ENCODE measurements at places on chromosomes 11 and 22. TPM values are rescaled to one million over a fixed set of nuclear protein-coding genes. Genes with fewer than 3 reads are reported as not detected.

DNA sequence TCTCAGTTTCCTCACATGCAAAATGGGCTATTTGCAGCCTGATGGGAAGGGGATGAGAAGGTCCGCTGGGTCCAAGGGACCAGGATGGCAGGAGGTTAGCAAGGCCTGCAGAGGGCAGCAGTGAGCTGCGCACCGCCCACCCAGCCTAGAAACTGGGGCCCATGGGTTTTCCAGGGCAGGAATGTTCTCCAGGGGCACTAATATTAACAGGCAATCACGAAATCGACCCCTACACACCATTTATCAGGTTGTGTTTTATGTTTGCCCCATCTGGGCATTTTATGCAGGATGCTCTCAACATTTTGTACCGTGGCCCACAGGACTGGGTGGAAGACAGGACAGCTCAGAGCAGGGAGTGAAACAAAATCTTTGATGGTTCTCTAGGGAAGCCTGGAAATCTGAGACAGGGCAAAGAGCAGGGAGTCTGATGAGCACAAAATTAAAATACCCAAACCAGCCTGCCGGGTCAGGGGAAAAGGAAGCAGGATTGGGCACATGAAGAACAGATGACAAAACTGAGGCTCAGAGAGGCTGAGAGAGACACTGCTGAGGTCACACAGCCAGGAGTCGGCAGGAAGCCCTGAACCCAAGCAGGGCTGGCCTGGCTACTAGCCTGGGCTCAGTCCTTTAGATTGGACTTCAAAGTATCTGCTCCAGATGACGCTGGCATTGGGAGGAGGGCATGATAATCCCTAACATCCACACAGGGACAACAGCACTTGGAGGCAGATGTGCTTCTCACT, 1.6 kb upstream of the BCR start:
- DNase-seq = peak; percentile 59

GRCh38 chr11:74449369-74449931, 17.9 kb downstream of the KCNE3 start:
- DNase-seq = peak; percentile 65

Gene PIH1D2
- total RNA-seq = 0.27 TPM

GRCh38 chr11:57085611-57086010, 96.1 kb upstream of the LRRC55 start:
- no peak for DNase-seq

DNA sequence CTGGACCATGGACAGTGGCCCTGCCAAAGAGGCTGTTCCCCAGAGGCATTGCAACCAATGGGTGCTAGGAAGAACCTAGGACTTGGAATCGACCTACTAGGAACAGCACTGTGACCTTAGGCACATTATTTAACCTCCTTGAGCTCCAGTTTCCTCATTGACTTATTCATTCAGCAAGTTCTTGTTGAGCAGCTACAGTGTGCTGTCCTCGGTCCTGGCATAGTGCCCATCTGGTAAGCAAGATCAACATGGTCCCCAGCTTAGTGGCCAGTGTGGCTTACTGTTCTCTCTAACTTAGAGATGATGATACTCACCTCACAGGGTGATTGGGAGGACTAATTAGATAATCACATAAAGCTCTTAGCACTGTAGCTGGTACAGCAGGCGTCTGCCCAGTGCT, 8.2 kb downstream of the ABCG4 start:
- DNase-seq = no peak

- no peak for DNase-seq
Observed at GRCh38 chr11:132094598-132094997, 724.2 kb downstream of the NTM start.

DNA sequence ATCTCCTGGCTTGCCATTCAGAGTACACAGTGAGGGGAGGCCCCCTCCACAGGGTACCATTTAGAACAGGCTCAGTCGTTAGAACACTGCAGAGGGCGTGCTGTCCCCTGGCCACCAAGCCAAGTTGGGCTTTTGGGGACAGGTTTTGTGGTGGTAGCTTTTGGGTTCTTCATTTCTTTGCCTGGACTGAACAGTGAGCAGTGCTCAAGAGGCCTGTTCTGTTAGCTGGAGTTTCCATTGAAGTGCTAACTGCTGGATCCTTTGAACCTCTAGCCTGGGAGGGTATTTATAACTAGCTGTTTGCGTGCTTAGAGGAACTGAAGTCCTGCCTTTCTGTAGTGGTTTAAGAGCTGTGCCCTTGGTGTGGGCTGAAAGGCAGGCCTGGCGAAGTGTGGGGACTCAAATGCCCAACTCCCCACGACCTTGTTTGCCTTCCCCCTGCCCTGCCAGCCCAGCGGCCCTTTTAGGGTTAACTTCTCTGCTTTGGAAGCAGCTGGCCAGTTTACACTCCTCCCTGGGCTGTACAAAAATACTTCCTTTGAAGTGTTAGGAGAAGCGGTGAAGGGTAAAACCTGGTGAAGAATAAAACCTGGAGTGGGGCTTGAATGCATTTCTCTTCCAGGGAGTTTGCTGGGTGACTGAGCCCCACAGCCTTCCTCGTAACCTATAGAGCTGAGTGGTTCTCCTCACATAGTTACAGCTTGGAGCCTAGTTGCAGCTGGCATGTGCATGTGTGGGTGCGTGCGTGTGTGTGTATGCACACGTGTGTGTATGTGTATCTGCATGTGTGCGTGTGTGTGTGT, 34.6 kb downstream of the ZNRF3 start:
- DNase-seq = no peak

GRCh38 chr11:70112017-70112434, 33.9 kb downstream of the ANO1 start:
- DNase-seq = no peak

DNA sequence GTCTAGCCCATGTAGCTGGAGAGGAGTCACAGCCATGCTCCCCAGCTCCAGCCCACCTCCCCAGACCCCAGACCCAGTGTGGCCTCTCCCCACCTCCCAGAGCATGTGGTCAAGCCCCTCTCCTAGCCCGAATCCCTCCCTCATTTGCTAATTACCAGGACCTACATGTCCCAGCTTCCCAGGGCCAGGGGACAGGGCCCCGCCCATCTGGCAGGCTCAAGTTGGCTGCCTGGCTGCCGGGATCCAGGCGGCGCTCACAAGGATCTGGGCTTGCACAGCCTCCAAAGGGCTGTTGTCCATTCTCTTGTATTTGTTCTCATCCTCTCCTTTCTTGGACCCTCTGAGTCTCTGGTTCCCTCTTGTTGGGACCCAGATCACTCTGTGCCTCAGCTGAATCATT, 4.6 kb upstream of the MIF start:
- DNase-seq = no peak

Gene PARVG
- 146 TPM for total RNA-seq
